ENCODE measurements at places on chromosomes 11 and 22.

DNA sequence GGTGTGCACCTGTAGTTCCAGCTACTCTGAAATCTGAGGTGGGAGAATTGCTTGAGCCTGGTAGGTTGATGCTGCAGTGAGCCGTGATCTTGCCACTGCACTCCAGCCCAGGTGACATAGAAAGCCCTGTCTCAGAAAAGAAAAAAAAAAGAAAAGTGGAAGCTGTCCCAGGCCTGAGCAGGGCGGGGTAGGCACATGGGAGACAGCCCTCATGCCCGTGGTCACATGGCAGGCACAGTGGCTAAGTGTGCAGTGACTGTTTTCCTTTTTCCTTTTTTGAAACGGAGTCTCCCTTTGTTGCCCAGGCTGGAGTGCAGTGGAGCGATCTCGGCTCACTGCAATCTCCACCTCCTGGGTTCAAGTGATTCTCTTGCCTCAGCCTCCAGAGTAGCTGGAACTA, 7.8 kb downstream of the OTUB1 start:
- DNase-seq = no peak

GRCh38 chr11:68432874-68433273, 27.7 kb upstream of the PPP6R3 start:
- no peak for DNase-seq

GRCh38 chr11:67105964-67106363, 13.1 kb upstream of the KDM2A start:
- DNase-seq = no peak

- no peak for DNase-seq
Observed at GRCh38 chr11:12719221-12719620, 45.0 kb downstream of the TEAD1 start.

DNA sequence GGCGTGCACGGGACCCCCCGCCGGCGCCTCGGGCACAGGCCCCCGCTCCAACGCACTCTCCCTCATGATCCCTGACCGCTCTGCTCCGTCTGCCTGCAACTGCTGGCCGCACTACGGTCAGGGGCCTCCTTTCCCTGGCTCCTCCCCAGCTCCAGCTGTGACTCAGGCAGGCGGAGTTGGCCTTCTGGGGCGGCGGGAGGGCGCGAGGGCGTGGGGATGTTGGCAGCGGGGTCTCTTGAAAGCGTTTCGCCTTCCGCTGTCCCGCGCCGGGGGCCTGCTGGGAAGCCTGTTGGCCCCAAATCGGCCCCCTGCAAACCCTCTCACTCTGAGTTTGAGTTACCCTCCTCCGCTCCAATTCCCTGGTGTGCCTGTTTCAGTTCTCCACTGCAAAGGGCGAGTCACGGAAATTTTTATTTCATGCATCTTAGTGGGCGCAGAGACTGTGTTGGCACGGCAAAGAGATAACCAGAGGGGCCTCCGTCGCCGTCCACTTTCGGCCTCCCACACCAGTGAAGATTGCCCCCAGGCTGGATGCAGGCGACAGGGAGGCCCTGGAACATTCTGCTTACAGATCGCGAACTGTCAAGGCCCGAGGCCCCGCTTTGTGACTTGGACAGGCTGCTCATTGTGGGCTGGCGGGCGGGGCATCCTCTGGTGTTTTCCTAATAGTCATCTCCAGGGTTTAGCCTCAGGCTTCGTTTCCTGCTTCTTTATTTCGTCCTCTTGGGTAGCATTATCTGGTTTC, at the start of gene CAVIN3:
TSS of gene CAVIN3 (minus strand) at position 91 of the 745 bp plus-strand sequence. CDS start at position 66, 25 bp downstream.
- peak; percentile 92 for DNase-seq

DNA sequence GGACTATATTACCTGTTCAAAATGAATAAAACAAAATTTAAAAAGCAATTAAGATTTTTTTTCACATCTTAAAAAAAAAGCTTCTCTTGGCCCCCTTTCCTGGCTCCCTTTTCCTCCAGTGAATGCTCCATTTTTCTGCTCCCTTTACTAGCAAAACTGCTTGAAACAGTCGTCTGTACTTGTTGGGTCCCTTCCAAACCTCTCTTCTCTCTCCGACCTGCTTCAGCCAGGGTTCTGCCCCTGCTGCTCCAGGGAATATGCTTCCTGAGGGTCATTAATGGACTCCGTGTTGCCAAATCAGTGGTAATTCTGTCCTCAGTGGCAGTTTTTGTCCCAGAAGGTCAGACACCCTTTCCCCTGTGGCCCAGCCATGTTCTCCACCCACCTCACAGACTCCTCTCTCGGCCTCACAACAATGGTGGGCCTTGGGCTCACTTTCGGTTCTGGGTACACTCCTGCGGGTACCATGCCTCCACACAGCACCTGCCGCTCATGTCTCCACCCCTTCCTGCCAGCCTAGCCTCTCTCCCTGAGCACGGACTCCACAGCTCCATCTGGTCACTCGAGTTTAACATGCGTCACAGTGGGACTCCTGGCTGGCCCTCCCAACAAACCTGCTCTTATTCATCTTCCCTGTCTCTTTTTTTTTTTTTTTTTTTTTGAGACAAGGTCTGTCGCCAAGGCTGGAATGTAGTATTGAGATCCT, 7.8 kb upstream of the POLR3H start:
- no peak for DNase-seq

DNA sequence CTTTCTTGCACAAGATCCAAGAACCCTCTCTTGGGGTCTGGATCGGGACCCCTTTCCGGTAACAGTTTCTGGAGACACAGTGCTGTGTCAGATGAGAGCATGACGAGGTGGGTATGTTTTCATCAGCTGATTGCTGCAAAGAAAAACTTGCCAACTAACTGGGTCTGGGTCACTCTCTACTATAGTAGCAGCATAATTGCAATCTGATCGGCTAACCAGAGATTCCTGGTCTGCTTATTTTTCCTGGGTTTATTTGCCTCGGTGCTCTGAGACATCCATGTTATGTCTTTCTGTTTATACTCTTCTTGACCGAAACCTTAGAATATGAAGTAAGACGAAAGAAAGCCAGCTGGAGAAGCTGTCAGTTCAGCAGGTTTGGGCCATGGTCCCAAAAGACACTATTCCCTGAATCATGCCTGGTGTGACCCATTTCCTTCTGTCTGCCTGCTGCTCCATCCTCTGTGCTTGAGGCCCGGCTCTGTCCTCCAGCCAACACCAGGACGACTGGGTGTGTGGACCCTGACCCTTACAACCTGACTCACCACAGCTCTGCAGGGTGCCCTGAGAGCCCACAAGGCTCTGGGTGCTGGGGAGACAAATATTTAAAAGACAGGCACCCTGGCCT, 24.1 kb upstream of the CLMP start:
- DNase-seq = no peak

GRCh38 chr11:47243454-47243853, 5.2 kb downstream of the ACP2 start:
- DNase-seq = no peak

DNA sequence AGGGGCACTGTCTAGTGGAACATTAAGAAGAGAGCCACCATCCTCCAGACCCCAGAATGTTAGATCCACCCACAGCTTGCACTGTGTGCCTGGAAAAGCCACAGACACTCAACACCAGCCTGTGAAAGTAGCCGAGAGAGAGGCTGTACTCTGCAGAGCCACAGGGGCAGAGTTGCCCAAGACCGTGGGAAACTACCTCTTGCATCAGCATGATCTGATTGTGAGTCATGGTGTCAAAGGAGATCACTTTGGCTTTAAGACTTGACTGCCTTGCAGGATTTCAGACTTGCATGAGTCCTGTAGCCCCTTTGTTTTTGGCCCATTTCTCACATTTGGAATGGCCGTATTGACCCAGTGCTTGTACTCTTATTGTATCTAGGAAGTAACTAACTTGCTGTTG, 115.9 kb upstream of the CCDC179 start:
- no peak for DNase-seq

DNA sequence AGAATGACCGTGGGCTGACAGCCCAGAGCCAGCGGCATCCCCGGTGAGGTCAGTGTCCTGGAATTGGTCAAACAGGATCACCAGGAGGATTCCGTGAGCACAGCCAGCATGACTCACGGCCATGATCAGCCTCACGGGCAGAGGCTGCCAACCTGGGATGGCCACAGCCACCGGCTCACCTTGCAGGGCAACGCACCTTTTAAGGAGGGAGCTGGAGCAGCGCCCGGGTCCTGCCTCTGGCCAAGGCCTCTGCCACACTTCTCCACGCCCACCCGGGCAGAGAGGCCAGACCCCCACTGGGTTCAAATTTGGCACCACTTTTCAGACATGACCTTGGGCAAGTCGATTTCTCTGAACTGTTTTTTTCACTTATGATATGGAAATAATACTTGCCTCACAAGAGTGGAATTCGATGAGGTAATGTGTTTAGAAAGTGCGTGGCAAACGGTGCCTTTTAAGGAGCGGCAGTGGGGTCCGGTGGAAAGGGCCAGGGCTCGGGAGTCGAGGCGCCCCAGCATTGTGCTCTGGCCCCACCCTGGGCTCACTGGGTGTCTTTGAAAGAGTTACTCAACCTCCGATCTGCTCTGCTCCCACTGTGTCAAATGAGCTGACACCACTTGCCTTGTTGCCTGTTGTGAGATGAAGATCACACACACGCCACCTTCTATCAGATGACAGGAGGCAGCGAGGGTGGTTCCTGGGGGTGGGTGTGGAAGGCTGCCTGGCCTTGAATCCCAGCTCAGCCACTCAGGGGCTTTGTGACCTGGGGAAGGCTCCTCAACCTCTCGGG, 16.0 kb downstream of the TXN2 start:
- peak; percentile 91 for DNase-seq

DNA sequence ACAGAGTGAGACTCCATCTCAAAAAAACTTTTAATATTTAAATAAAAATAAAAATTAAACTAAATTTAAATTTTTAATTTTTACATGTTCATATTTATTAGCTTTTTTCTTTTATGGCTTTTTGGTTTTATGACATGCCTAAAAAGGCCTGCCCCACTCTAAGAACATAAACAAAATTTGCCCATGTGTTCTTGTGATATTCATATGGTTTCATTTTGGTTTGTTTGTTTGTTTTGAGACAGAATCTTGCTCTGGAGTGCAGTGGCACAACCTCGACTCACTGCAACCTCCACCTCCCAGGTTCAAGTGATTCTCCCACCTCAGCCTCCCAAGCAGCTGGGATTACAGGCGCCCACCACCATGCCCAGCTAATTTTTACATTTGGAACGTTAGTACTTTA, 27.7 kb downstream of the SUSD2 start:
- no peak for DNase-seq

DNA sequence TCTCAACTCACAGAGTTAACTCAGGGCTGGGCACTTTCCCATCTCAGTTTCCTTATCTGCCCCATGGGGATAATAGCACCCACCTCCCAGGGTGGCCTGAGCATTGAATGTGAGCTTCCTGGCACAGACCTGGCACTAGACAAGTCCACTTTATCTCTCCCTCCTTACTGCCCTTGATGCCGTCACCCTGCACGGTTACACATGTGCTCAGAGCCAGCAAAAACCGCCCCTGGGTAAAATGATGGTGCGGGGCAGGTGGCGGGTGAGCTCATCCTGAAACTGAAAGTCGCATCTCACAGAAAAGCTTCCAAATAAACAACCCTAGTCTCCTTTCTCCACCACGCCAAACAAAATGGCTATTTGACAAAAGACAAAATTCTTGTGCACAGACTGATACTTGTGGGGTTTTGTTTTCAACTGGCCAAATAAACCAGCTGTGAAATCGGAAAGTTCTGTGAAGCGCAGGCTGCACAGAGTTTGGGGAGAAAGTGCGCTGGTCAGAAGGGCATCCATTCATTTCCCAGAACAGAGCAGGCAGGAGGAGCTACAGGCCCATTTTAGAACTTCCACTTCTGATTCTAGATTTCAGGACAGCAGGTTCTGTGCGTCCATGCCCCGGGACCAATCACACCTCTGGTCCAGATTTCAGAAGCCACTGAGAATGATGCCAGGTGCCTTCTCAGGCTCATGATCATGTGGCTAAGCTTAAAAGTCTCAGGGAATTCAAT, 138.1 kb downstream of the SHANK2 start:
- no peak for DNase-seq

GRCh38 chr11:47531666-47532065, 21.3 kb downstream of the CELF1 start:
- DNase-seq = no peak

DNA sequence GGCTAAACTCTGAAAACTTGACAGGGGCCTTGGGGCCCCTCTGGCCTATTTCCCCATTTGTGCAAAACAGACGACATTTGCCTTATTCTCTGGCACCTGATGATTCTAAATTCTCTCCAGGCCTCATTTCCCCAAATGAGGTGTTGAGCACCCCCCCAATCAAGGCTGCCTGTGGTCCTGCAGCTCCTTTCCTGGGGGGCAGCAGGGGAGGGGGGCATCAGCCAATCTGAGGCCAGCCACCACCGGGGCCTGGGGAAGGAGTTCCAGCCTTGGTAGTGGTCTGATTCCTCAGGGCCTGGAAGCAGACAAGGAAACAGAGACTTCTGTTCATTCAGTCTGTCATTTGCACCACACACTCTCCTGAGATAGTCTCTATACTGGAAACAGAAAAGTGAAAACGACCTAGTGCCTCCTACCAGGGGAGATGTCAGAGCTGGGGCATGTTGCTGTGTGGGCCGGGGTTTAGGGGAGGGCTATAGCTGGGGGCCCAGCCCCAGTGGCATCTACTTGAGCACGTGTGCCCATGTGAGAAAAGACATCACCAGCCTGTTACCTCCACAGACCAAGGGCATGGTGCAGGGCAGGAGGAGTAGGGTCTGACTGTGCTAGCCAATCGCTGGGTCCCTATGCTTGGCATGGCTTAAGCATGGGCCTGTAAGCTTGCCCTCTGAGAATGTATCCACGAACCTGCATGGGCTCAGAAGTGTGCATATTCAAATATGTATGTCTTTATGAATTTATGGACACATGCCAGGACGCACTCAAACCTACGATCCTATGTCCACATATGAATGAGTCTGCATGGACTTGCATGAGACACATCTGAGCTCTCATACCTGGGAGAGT, 1.8 kb upstream of the TPBGL start:
- no peak for DNase-seq

DNA sequence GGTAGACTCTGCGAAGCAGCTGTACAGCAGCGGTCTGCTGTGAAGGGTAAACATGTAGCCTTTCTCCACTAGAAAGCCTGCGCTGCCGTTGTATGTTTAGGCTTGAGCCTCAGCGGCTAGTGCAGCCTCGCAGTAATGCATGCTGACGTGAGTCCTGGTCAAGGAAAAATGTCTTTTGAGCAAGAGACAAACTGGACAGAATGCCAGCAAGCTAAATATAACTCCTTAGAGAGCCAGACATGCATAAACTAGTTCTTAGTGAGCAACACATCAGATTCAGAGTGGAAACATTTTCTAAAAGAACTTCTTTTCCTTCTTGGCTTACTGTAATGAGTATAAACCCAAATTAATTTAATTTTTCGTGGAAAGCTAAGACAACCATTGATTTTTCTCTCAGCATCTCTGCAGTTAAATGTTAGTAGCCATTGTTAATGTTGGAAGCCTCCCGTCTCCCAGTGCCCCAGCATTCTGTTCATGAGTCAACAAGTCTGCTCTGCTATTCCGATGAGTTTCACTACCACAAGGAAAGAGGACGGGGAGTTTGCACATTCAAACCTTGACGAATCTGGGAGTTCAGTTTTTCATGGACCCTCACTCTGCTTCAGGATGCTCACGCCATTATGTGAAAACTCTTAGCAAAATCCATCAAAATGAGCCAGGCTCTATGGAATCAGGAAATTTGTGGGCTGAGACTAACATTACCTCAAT, 51.4 kb downstream of the JAM3 start:
- peak; percentile 35 for DNase-seq

- peak; percentile 96 for DNase-seq
Observed at GRCh38 chr11:783581-784015, 6.3 kb downstream of the CEND1 start.

GRCh38 chr11:134074346-134074745, 5.5 kb downstream of the JAM3 start:
- DNase-seq = no peak
